ENCODE measurements at places on chromosomes 11 and 22. TPM values are rescaled to one million over a fixed set of nuclear protein-coding genes. Genes with fewer than 3 reads are reported as not detected.

DNA sequence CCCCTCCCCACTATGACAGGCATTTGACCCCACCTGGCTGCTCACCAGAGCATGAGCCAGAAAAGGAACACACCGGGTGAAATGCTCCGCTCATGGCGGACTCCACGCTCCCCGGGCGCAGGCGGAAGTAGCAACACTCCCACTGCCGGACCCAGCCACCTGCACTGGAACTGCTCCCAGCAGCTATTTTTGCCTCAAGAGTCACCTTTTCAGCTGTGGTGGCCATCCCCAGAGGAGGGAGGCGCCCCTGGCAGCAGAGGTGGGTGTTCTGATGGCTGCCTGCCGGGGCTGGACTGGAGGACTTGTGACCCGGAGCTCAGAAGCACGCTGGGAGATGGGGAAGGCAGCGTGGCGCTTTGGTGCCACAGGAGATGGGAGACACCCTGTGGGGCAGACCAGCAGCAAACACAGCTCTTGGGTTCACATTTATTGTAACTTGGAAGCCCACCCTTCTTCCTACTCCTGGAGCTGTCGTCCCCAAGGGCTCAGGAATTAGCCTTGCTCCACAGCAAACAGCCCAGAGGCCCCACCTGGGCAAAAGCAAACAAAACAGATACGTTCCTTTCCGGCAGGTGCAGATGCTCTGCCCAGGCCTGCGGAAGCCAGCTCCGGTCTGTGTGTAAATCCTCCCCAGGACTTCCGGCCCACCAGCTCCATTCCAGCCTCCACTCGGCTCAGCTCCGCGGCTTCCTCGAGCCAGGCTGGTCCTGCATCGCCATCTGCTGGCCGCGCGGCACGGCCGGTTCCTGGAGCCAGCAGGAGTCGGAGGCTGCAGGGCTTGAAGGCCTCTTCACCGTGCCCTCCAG is 3.7 kb downstream of the RPS19BP1 start:
- H3K4me1 ChIP-seq = peaks cover 79% of the 10 kb centered on the region
- H3K27me3 ChIP-seq = no peaks in the 10 kb centered on the region
- peaks cover 13% of the 10 kb centered on the region for H3K36me3 ChIP-seq
- peak overlapping the region; percentile 66 for H3K27ac ChIP-seq
- no peak for DNase-seq

DNA sequence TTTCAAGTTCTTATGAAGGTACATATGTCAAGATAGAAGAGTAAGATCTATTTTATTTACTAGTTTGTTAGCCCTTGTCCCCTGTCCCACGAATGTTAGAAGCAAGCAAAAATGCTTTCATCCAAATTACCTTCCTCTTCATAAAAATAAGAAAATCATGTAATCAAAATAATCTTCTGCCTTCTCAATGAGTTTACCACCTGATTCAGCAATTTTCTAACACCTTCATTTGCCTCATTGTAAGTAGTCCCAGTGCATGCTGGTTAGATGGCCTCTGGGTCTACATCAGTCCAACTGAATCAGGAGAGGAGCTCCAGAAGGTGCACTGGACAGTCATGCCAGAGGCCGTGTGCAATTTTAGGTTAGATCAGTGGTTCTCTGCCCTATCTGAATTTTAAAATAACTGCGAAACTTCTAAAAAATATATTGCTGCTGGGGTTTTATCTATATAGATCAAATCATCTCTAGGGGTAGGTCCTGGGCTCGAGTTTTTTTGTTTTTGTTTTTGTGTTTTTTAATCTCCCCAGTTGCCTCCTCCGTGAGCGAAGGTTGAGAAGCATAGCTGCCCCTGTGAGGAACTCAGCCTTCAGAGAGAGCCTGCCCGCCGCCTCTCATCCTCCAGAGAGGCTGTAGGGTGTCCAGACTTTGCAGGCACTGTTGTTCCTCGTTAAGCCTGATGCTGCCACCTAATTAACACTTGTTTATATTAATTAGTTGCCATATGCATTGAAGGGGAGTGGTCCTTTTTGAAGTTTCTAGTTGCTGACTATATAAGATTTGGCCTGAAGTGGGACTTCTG is 32.2 kb downstream of the C22orf31 start:
- H3K36me3 ChIP-seq = no peaks in the 10 kb centered on the region
- no peak for DNase-seq
- no peak overlapping the region for H3K27ac ChIP-seq
- H3K4me3 ChIP-seq = no peak overlapping the region

DNA sequence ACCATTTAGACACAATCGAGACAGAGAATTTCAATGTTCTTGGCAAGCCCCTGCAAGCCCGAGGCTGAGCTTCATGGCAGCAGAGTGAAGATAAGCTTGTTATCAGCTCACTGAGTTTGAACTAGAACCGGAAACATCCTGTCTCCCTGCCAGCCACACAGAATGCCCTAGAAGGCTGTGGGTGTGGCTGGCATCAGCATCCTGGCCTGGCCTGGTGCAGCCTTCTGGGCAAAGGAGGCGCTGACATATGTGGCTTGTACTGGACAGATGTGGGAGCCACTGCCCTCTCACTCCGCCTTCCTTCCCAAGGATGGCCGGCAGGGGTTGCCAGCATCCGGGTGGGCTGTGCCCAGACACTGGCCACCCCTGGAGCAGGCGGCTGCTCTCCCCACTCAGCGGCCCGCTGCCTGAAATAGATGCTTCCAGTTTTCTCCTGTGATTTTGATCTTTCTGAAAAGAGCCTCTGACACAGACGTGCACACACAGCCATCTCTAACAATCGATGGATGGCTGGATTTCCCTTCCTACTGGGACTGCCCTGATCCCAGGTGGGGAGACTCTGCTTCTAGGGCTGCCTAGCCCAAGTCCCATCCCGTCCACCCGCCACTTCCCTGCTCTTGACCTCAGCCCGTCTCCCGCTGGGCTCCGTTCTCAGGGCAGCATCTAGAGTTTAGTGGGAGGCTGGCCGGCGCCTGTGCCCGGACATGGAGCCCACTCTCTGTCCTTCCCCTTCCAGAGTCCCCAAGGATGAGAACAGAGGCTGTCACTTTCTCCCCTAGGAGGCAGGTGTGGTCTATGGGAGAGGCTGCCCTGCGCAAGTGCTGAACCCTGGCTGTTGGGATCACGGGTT is 149.7 kb downstream of the CTTN start:
- no peaks in the 10 kb centered on the region for H3K4me1 ChIP-seq
- no peak for DNase-seq
- no peaks in the 10 kb centered on the region for H3K36me3 ChIP-seq
- H3K27me3 ChIP-seq = no peaks in the 10 kb centered on the region
- H3K27ac ChIP-seq = no peak overlapping the region
- no peak overlapping the region for H3K4me3 ChIP-seq

GDPD4 gene
- not detected for total RNA-seq

GRCh38 chr11:21465920-21466319 is 727.0 kb upstream of the ANO5 start:
- H3K36me3 ChIP-seq = no peaks in the 10 kb centered on the region
- no peaks in the 10 kb centered on the region for H3K27me3 ChIP-seq
- H3K4me3 ChIP-seq = no peak overlapping the region
- H3K4me1 ChIP-seq = no peaks in the 10 kb centered on the region

- no peaks in the 10 kb centered on the region for H3K36me3 ChIP-seq
- no peak for DNase-seq
- no peaks in the 10 kb centered on the region for H3K27me3 ChIP-seq
Measured at GRCh38 chr11:43738600-43739409, 58.3 kb downstream of the HSD17B12 start.

P2RY6 gene
- total RNA-seq = 2.0 TPM

DNA sequence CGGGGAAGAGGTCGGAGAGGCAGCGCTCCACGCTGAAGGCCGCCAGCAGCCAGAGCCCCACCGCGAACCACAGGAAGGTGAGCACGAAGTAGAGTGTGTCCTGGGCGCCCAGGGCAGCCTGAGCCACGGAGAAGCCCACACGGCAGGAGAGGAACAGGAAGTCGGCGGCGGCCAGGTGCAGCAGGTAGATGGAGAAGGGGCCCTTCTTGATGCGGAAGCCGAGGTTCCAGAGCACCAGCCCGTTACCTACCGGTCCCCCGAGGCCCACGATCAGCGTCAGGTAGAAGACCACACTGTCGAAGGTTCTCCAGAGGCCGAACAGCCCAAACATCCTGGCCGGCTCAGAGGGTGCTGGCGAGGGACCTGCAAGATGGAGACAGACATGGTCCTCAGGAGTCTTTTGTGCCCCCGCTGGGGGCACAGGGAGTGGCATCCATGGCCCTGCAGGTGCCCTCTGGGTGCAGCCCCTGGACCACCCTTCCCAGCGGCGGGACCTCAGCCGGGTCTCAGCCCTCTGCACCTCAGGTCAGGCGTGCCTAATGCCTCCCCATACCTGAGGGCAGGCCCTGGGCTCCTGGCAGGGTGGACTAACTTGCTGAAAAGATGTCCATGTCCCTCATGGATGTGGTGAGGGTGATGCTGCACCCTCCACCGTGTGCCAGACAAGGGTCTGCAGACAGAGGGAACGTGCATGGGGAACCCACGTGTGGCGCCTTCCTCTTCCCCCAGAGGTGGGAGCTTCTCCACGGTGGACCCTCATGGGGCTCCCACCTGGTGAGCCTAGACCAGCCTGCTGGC is at the start of gene MRGPRG:
Gene MRGPRG (minus strand): TSS at position 331 of the 798 bp plus-strand sequence. CDS start 0 bp downstream, at position 331.
- H3K27me3 ChIP-seq = no peaks in the 10 kb centered on the region
- no peak within 1 kb of the TSS for H3K27ac ChIP-seq
- no peak within 1 kb of the TSS for H3K4me3 ChIP-seq
- H3K36me3 ChIP-seq = no peaks in the 10 kb centered on the region

FAM111A gene
- total RNA-seq = 51.8 TPM

SELENOM gene
- 941 TPM for total RNA-seq

- no peak overlapping the region for H3K27ac ChIP-seq
- no peaks in the 10 kb centered on the region for H3K36me3 ChIP-seq
- H3K4me3 ChIP-seq = no peak overlapping the region
- H3K27me3 ChIP-seq = no peaks in the 10 kb centered on the region
- H3K4me1 ChIP-seq = no peaks in the 10 kb centered on the region
- DNase-seq = no peak
Measured at GRCh38 chr11:97703851-97704250, 1314.0 kb downstream of the JRKL start.

DNA sequence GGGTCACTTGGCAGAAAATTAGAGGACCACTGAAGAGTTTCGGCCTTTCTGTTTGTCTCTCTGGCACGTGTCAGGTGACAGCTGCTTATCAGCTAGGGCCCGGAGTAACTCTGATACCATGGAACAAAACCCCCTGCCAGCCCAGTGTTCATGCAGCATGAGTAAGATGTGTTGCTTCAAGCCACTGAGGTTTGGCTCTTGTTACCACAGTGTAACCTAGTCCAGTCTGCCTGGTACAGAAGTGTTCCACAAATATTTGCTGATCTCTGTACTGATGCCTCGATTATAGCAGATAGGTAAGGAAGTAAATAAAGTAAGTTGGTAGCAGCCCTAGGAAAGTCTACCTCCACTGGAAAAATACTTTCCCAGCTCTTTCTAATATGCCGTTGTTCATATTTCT is 20.5 kb upstream of the ETS1 start:
- peaks cover 15% of the 10 kb centered on the region for H3K4me1 ChIP-seq
- no peak overlapping the region for H3K27ac ChIP-seq
- no peak overlapping the region for H3K4me3 ChIP-seq
- no peaks in the 10 kb centered on the region for H3K36me3 ChIP-seq
- no peak for DNase-seq
- H3K27me3 ChIP-seq = no peaks in the 10 kb centered on the region

PCSK7 gene
- 63.8 TPM for total RNA-seq

PTPRCAP gene
- total RNA-seq = 18.2 TPM

KDM4E gene
- total RNA-seq = not detected

MRGPRF gene
- 84.5 TPM for total RNA-seq

DNA sequence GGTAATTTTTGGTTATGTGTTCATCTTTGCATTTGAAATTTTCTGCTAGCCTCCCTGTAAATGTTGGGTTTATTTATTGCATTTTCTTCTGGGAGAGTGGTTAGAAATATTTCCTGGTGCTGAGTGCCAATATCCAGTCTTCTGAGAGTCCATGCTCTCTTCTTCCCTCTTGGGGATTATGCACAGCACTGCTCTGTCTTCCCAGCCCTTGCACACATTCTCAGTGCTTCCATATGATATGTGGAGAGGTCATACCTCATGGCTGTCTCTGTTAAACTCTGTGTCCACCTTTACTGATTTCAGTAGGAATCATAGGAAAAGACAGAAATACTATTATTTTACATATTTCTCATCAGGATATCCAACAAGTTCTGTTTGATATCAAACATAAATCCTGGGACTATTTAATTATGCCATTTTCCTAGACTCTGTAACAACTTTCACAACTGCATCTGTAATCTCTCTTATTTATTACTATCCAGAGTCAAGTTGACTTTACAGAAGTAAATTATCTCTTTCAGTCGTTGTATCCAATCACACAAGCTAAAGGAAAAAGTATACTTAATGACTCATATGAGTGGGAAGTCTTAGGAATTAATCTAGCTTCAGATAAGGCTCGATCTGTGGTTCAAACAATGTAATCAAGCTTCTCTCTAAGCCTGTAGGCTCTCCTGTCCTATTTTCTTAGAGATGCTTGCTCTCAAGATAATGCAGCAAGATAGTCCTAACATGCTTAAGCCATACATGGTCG is 2.7 kb upstream of the NXPE1 start:
- H3K4me3 ChIP-seq = no peak overlapping the region
- H3K27ac ChIP-seq = no peak overlapping the region
- no peak for DNase-seq
- no peaks in the 10 kb centered on the region for H3K4me1 ChIP-seq

TM7SF2 gene
- 37.6 TPM for total RNA-seq

DNA sequence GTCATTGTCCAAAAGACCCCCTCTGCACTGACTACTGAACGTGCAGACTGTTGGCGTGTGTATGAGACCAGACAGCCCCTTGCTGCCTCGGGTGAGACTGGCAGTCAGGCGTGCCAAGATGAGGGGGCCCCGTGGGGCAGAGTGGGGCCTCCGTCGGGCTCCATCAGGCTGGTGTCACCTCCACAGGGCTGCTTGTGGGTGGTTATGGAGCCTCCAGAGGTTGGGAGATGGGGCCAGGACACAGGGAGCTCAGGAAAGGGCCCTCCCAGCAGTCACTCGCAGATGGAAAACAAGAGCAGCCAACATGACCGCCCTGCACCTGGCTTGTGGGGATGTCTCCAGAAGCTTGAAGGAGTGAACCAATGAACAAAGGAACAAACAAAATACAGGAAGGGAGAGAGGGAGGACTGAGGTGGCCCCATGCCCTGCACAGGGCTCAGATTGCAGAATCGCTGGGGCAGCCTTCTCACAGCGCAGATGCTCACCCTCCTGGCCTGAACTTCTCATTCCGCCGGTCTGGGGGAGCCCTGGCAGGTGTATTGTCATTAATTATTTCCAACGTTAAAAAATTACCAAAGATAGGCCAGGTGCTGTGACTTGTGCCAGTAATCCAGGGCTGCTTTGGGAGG is 5.5 kb upstream of the PHLDA2 start:
- no peak overlapping the region for H3K4me3 ChIP-seq
- DNase-seq = no peak
- H3K4me1 ChIP-seq = peaks cover 27% of the 10 kb centered on the region

TCP11L1 gene
- 28.7 TPM for total RNA-seq

ASRGL1 gene
- 5.6 TPM for total RNA-seq

OR56B4 gene
- not detected for total RNA-seq

- no peaks in the 10 kb centered on the region for H3K4me1 ChIP-seq
- no peak for DNase-seq
- no peak overlapping the region for H3K4me3 ChIP-seq
- H3K27ac ChIP-seq = no peak overlapping the region
- H3K27me3 ChIP-seq = no peaks in the 10 kb centered on the region
- no peaks in the 10 kb centered on the region for H3K36me3 ChIP-seq
Measured at GRCh38 chr11:9473408-9473807, 12.6 kb downstream of the ZNF143 start.

PRAME gene
- total RNA-seq = not detected

SLC22A8 gene
- not detected for total RNA-seq

STX3 gene
- 39.8 TPM for total RNA-seq
